ENCODE measurements at places on chromosomes 1 and 21.

DNA sequence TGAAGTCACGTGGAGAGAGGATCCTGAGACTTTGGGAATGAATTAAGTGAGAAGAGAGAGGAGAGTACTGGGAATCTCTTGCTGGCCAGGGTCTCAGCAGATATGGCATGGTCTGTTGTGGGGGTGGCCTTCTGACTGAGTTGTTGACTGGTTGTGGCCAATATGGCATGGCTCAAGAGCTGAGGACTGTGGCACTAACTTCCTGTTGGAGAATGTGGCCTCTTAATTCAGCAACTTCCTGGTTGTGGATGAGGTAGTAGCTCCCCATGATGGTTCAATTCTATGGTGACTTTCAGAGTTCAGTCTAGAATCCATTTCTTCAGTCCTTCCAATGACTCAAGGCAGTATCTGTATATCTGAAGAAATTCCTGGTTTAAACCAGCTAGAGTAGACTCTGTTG lies 44.7 kb upstream of the PAXBP1 start:
- no peak for DNase-seq

DNA sequence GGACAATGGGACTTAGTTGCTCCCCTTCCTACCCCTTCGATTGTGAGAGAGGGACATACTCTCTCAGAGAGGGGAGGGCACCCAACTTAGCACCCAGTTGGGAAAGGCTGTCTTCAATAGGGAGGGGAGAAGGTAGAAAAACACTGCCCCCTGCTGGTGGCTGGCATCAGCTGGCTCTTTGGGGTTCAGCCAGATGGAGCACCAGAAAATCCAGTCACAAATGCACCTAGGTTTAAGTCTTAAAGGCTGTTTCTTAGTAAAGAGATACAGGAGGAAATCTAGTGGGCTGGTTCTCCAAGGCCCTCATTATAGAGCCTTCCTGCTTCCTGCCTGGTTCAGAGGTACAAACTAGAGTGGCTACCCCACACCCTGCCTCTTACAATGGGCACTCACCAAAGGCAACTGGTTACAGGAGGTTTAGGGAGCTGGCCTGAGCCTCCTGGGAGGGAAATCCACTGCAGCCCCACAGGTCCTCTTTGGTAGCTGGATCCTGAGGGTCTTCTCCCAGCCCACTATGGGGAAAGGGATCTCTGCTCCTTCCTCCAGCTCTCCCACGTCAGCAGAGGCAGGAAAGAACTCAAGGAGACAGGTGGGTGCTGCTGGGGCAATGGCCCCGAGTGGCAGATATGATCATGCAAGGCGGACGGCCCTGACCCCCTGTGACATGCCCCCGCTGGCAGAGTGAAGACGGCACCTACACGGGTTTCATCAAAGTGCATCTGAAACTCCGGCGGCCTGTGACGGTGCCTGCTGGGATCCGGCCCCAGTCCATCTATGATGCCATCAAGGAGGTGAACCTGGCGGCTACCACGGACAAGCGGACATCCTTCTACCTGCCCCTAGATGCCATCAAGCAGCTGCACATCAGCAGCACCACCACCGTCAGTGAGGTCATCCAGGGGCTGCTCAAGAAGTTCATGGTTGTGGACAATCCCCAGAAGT lies 28.3 kb downstream of the EIF2D start:
- peak; percentile 82 for DNase-seq

DNA sequence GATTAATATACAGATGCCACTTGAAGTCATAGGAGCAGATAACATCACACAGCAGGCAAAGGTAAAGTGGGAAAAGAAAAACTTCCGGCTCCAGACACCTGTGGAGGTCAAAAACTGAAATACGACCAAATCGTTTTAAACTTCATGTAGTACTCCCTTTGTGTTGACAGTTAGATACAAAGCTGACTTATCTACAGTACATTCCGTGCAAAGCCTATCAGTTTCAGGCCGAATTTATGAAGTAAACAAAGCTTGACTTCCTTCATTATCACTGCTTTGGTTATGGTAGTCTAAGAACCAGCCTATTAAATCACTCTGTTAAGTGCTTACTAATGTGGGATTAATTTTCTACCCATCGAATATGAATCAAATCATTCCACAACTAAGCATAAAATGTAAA lies 156.3 kb downstream of the SMYD3 start:
- no peak for DNase-seq

- DNase-seq, result no peak
Measured at GRCh38 chr21:42523211-42523610, 9.6 kb downstream of the SLC37A1 start.

- no peak for DNase-seq
Measured at GRCh38 chr1:230303822-230304221, 122.3 kb downstream of the PGBD5 start.

GRCh38 chr21:23960769-23961168 lies 1646.5 kb downstream of the MRPL39 start:
- no peak for DNase-seq

DNA sequence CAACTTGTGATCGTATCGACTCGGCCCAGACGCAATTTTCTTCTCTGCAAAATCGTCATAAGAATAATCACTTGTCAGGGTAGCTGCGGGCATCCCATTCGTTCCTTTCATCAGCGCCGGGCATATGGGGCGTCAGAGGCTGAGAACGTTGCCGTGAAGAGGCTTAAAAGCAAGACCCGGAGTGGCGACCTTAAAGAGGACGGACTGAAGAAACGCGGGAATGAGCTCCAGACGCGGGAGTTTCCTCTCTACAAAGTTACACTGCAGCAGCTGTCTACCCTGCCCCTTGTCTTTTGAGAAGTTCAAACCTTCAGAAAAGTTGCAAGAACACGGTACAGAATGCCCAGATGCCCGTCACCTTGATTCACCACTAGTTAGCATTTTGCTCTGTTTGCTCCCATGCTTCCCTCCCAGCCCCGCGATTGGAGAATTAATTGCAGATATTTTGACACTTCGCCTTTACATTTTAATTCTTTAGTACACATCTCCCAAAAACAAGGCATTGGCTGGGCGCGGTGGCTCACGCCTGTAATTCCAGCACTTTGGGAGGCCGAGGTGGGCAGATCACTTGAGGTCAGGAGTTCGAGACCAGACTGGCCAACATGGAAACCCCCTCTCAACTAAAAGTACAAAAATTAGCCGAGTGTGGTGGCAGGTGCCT lies 967 bp downstream of the CENPS start:
- peak; percentile 32 for DNase-seq

GRCh38 chr1:61181067-61182038 lies 99.0 kb downstream of the NFIA start:
- DNase-seq, result no peak

GRCh38 chr21:44511219-44511937 lies 28.6 kb downstream of the KRTAP10-1 start:
- DNase-seq, result no peak

GRCh38 chr1:168691541-168691940 lies 37.5 kb downstream of the DPT start:
- DNase-seq, result no peak

DNA sequence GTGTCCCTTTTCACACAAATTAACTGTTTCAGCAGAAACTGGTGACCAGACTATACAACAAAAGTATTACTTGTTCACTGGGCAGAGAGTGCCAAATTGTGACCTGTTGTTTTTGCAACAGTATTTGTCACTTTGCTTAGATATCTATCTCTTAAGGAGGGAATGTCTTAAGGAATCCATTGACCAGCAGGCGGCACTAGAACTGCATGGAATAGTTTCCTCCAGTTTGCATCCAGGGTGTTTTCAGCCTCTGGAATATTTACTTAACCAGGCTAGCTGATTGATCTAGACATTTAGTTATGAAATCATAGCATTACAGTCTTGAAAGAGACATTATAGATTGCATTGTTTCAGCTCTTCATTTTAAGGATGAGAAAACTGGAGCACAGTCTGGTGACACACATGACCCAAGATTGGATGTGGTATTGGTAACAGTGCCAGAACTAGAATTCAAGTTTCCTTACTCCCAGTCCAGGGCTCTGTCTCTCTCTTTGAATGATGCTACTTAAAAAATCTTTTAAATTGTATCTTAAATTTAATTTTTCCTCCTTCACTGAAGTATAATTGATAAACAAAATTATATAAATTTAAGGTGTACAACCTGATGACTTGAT lies 16.9 kb downstream of the RPTN start:
- peak; percentile 63 for DNase-seq
